Dorsolateral prefrontal cortex (tissue), 122 donors: ENCODE measurements at places on chromosomes 3 and 15.

GRCh38 chr3:30984855-30985749, 90.6 kb upstream of the GADL1 start:
- no peak for DNase-seq

GRCh38 chr3:5087209-5087608, 34.9 kb upstream of the ARL8B start:
- no peak for DNase-seq

GRCh38 chr3:19213603-19214220, 65.4 kb downstream of the KCNH8 start:
- DNase-seq, result no peak

- DNase-seq, result no peak
Measured at GRCh38 chr3:130537673-130538304, 20.8 kb downstream of the COL6A6 start.

- DNase-seq, result no peak
Measured at GRCh38 chr3:190666821-190667220, 152.9 kb downstream of the IL1RAP start.

GRCh38 chr3:10723991-10724390, 92.0 kb upstream of the SLC6A11 start:
- DNase-seq, result no peak

DNA sequence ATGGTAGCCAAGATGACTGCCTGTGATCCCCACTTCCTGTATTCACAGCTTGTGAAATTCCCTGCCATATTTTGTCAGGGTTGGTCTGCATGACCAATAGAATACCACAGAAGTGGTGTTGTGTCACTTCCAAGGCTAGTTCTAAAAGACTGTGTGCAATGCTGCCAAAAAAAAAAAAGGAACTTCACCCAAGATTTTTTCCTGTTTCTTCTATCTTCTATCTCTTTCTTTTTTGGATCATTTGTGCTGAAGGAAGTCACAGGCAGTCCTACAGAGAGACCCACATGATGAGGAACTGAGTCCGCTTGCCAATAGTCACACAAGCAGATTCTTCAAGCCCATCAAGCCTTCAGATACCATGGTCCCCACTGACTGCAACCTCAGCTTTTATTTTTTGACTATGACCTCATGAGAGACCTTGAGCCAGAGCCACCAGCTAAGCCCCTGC, 18.1 kb upstream of the RAF1 start:
- no peak for DNase-seq

- no peak for DNase-seq
Measured at GRCh38 chr3:146274833-146275232, 23.9 kb upstream of the PLSCR4 start.

- DNase-seq, result no peak
Measured at GRCh38 chr15:39786447-39787056, 3.9 kb upstream of the FSIP1 start.

DNA sequence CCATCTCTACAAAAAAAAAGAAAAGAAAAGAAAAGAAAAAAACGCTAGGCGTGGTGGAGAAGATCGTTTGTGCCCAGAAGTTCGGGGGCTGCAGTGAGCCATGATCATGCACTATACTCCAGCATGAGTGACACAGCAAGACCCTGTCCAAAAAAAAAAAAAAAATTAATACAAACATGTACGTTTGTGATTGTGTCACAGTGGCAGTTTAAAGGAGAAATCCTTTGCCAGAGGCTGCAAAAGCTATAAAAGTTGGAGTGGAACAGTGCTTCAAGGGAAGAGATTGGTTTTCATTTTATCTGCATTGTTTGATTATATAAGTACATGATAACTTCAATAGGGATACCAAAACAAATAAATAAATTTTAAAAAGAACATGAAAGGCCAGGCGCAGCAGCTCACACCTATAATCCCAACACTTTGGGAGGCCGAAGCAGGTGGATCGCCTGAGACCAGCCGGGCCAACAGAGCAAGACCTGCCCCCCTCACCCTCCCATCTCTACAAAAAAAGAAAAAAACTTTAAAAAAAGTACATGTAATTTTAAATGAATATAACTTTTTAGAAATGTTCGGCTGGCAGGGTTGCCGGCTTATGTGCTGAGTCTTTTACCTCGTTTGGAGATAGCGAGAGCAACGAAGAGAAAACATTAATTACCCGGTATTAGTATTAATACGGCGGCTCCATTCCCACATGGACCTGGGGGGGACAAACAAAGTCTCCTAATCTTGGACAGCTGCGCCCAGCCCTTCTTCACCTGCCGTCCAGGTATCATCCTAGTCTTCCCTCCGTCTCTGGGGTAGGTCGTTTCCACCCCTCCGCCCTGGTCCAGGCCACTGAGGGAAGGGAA, 573 bp upstream of the DIS3L start:
- DNase-seq, result no peak

- DNase-seq, result no peak
Measured at GRCh38 chr3:95813244-95813643, 1001.1 kb upstream of the EPHA6 start.

DNA sequence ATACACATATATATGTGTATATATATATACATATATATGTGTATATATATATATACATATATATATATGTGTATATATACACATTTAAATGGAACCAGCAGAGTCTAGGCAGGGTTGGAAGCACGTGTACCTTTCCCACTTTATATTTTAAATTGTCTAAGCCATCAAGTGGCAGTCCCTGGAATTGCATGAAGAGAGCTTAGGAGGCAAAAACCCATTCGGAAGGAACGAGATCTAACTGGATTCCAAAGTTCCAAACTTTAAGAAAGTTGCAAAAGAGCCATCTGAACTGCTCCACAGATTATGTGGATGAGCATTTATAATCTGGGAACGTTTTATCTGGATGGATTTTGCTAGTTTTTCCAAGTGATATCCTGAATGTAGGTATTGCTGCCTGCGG, 186.5 kb downstream of the FOXP1 start:
- DNase-seq, result no peak

- DNase-seq, result no peak
Measured at GRCh38 chr3:141738891-141739363, 829 bp downstream of the RNF7 start.

DNA sequence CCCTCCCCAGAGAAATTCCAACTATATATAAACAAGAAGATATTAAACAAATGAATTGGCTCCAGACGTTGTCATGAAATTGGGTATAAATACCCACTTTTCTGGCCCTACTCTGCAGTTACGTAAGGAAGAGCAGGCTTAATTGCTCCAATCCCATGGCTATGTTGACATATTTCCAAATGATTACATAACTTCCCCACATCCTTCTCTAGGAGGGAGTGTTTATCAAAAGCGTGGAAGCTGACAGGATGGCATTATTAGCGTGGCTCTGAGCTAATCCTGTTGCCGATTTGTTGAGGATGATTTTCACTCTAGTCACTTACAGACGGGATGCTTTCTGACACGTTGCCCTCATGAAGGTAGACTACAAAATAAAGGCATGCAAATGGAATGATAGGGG, 347.5 kb upstream of the TMCO5A start:
- DNase-seq, result no peak

GRCh38 chr3:83928391-83928790, 1030.4 kb upstream of the CADM2 start:
- no peak for DNase-seq

GRCh38 chr3:73203101-73203500, 141.6 kb downstream of the EBLN2 start:
- no peak for DNase-seq

DNA sequence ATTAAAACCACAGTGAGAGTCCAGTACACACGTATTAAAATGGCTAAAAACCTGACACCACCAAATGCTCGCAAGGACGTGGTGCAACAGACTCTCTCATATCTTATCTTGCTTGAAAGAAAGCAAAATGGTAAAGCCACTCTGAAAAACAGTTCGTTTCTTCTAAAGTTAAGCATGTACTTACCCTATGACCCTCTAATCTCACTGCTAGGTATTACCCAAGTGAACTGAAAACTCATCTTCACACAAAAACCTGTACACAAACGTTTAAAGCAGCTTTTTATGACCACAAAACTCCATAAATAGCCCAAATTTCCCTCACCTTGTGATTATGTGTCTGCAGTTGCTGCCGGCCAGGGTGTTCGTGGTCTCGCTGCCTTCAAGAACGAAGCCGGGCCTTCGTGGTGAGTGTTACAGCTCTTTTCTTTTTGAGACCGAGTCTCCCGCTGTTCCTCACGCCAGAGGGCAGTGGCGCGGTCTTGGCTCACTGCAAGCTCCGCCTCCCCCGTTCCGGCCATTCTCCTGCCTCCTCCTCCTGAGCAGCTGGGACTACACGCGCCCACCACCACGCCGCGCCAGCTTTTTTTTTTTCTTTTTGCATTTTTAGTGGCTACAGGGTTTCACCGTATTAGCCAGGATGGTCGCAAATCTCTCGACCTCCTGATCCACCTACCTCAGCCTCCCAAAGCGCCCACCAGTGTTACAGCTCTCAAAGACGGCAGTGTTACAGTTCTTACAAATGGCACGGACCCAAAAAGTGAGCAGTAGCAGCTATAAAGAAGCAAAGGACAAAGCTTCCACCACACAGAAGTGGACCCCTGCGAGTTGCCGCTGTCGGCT, 165.4 kb downstream of the TJP1 start:
- no peak for DNase-seq

DNA sequence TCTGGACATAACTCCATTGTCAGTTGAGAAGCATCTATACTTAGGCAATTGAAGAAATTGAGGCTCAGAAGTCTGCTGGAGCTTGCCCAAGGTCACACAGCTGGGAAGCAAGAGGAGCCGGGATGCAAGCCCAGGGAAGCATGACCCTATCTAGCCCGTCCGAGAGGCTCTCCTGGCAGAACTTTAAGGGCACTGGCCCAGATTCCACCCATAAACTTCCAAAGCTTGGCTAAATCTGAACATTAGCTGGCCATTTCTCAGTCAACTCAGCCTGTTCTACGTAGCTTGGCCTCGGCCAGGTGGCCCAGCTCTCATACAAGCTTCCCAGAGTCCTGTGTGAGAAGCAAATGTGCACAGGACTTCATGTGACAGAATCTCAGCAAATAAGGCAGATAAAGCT, 75.8 kb downstream of the LRIG1 start:
- no peak for DNase-seq

DNA sequence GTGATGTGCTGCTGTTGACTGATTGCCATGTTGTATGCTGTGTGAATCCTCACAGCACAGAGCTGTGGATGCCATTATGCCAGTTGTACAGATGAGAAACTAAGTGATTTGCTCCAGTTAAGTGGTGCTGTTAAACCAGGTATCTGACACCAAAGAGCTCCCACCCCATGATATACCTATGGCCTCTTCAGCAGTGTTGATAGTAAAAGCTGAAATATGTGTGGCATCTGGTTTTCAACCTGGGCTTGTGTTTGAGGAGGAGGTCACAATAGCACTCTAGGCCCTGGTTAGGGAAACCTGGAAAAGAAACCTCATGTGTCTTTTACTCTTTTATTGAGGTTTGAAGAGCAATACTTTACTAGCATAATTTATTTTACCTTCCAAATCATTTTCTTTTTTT, 21.4 kb downstream of the RAD54L2 start:
- no peak for DNase-seq

GRCh38 chr3:1583044-1583443, 490.2 kb downstream of the CNTN6 start:
- DNase-seq, result no peak

DNA sequence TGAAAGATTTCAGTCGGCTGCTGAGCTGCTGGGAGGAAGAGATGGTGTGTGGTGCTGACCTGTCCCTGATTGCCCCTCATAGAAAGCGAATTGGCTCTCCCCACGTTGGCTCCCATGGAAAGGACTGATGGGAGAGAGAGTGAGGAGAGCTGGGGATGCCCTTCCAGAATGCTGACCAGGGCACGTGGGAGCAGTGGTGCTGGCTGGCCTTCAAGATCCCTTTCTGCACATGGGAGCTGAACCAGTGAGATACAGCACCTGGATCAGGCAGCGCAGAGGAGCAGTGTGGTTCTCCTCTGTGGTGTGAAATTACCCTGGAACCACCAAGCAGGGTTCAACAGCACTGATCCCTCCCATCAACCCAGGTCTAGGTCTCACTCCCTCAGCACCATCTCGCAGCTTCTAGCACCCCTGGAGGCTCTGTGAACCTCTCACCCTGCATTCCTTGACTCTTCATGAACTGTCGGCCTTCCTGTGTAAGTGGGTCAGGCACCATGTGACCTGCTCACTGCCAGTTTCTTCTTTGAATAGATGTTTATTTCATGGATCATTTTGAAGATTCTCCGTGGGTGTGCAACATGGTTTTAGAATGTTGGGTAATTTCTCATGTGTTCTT, 55.7 kb downstream of the CACNA1D start:
- DNase-seq, result no peak

DNA sequence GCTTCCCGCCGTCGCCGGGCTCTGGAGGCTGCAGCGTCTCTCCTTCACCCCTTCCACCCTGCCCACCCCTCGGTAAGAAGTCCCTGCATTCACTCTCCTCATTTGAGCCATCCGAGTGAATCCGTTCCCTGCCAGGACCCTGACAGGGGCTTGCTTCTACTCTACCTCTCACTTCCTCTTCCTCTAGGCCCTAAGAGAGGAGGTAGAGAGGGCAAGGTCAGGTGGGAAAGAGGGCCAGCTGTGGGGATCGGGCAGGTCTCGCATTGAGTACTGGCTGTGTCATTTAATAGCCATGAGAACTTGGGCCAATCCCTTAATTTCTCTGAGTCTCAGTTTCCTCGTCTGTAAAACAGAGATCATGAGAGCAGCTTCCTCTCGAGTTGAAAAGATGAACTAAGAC, 283.6 kb downstream of the UACA start:
- no peak for DNase-seq

DNA sequence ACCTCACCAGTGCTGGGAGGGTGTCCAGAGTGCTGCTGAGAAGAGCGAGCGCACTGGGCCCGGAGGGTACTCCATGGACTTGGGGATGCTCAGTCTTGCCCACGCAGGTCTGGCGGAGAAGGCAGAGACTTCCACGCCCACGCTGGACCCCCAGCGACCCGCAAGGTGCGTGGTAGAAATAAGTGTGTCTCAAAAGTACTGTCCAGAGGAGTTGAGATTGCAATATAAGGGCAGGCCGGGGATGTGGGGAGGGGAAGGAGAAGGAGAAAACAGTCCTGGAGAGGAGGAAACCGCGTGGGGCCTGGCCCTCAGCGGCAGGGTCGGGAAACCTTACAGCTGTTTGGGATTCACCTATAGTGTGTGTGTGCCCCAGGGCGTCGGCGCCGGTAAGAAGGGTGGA, 38.9 kb downstream of the NR2F2 start:
- no peak for DNase-seq

- no peak for DNase-seq
Measured at GRCh38 chr3:188554404-188554803, 400.4 kb downstream of the LPP start.

DNA sequence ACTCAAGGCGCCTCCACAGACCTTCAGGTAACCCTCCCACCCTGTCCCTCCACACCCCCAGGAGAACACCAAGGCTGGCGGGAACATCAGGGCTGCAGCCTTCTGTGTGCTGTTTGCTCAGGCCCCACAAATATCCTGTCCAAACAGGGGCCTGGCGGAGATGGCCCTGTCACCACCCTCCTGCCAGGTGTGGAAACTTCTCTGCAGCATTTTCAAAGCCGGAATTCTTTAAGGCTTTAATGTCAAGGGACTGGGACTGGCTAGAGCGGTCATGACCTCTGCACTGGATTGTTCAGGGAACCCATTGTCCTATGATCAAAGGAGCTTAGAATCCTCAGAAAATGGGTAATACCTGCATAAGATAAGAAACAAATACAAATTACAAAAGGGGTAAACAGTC, 46.6 kb downstream of the FBLN2 start:
- no peak for DNase-seq

- no peak for DNase-seq
Measured at GRCh38 chr3:69568458-69568857, 170.8 kb upstream of the MITF start.

- no peak for DNase-seq
Measured at GRCh38 chr3:8524249-8524648, 22.6 kb downstream of the LMCD1 start.
